NCI-H2081 treated with DMSO at 0.1 percent for 48 hours (cell line): ENCODE measurements at places on chromosomes 5 and 9.

- DNase-seq, result no peak
Observed at GRCh38 chr9:93244101-93244500, 60.2 kb downstream of the WNK2 start.

- no peak for DNase-seq
Observed at GRCh38 chr5:125042261-125042890, 295.9 kb upstream of the ZNF608 start.

- no peak for DNase-seq
Observed at GRCh38 chr5:74070766-74071165, 444.8 kb downstream of the ARHGEF28 start.

DNA sequence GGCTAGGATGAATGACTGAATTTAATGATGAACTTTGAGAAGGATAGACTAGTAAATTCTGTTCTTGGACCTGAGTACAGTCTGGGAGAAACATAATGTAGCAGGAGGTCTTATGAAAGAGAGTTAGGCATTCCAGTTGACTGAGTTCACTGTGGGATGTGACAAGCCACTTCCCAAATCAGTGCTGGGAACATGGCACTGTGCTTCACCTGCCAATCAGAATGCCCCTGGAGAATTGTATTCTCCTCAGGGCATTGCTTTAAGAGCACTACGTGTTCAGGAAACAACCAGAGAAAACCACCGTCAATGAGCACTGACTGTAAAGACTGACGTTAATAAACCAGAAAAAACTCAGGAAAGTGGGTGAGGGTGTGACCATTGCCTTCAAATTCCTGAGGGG lies 1.2 kb downstream of the CCDC107 start:
- no peak for DNase-seq

DNA sequence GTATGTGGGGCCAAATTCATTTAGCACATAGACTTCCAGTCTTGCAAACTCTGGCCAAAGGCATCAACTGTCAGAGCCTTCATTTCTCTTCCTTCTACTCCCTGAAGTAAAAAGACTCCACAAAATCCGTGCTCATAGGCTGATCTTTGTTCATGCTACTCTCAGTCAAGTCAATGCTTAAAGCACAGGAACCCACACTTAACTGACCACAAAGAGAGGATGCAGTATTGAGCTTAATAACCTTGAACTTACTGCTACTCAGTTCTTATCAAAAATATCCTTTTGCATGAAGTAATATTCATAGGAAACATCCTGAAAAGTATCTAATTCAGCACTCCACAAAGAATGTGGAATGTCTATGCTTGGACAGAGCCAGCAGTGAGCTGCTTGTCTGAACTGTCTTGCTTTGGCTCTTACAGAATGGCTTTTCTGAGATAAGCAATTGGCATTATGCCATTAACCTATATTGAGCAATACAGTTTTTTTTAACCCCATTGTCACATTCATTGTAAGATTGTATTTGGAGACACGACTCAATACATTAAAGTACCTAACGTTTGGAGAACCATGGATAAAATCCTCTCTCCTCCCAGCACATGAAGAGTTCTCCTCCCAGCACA lies 21.7 kb downstream of the LPAR1 start:
- no peak for DNase-seq

GRCh38 chr9:128607642-128608350 lies 48.9 kb downstream of the DYNC2I2 start:
- peak; percentile 70 for DNase-seq

GRCh38 chr5:15183520-15183919 lies 311.9 kb upstream of the ANKH start:
- DNase-seq, result no peak

- no peak for DNase-seq
Observed at GRCh38 chr5:165914456-165914855, 2377.0 kb upstream of the WWC1 start.

DNA sequence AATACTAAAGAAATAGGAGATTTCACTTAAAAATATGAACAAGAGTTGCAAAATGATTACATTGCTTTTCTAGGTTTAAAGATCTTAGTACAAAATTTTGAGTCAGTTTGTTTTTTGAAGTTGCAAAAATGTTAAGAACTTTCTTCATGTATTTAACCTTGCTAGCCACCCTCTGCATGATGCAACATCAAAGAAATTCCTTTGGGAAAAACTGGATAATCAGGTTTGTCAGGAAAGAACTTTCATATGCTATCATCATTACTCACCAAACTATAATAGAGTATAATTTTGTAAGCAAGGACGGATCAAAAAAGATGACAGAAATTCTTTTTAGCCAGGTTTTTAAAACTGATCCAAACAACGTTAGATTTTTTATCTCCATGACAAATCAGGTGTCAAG lies 116.9 kb upstream of the MRPS30 start:
- no peak for DNase-seq

DNA sequence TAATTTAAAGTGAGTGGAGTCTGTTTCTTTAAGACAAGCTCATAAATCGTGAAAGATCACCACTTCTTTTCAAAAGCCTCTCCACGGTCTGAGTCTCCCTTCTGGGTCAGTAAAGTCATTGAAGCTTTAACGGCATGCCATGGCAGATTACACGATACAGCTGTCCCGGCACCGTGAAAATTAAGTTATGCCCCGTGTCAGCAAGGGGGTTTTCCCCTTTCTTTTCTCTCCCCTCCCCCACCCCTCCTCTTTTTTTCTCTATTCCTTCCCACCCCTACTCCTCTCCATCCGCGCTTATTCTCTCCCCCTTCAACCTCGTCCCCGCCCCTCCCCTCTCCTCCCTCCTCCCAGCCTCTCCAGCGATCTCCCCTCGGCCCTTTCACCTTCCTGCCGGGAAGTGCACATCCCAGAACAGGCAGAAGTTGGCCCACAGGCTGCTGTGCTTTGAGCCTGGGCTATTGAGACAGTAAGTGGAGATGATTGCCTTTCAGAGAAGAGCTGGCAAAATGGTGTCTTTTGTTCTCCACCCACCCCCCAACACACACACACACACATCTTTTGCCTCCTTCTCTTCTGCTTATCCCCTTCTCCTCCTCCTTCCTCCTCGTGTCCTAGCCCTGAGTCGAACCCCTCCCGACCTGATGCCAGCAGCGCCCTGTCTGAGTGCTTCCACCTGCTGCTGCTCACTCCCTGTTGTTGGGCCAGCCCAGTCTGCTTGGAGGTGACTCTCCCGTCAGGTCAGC lies 44.1 kb downstream of the GAS1 start:
- DNase-seq, result no peak

GRCh38 chr5:119742311-119742710 lies 113.0 kb downstream of the FAM170A start:
- no peak for DNase-seq

GRCh38 chr5:74016373-74016772 lies 390.4 kb downstream of the ARHGEF28 start:
- no peak for DNase-seq

DNA sequence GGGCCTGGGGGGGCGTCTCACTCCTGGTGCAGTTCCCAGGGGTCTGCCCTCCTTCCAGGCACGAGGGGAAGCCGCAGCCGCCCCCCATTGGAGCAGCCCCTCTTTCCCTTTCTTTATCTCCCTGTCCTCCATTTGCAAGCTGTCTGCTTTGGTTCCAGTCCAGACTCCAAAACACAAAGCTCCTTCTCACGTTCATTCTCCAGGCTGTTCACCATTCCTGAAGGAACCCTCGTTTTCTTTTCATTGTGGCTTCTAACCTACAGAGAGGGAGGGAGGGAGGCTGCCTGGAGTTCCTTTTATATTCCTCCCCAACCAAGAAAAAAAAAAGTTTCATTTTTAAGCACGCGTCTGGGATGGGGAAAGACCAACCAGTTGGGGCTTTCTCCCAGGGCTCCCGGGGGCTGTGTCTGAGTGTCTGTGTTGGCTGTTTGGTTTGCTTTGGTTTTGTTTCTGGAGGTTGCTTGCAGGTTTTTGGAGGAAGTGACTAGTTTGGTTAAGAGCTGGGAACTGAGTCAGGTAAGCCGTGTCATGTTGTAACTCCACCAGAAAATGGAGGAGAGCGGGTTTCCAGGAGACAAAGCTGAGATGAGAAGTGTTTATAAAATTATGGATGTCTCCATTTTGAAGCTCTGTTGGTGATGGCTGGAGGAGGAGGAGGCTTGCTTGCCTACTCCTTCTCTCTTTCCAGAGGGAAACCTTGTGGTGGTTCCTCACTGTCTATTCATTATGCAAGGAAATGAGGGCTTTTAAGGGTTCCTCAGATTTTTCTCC lies 1.6 kb downstream of the ZNF462 start:
- no peak for DNase-seq

- DNase-seq, result no peak
Observed at GRCh38 chr5:103389846-103390245, 131.3 kb downstream of the MACIR start.

GRCh38 chr9:9924376-9924775 lies 688.4 kb downstream of the PTPRD start:
- DNase-seq, result no peak

DNA sequence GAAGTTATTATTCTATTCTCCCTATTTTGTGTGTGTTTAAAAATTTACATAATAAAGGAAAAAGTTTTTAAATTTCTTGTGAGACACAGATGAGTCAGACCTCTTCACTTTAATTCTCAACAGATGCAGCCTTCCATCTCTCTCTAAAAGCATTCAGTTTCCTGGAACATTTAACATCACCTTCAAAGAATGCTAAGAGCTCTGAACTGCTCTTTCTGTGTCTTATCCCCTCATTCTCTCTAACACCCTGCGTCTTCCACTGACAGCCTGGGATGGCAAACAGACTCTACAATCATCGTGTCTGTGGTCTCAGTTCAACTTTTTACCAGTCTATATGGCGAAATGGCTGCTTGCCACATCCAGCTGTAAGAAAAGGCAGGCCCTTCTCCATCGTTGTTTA lies 173.0 kb downstream of the HINT1 start:
- DNase-seq, result no peak

- no peak for DNase-seq
Observed at GRCh38 chr9:80059979-80060378, 488.2 kb downstream of the TLE4 start.

DNA sequence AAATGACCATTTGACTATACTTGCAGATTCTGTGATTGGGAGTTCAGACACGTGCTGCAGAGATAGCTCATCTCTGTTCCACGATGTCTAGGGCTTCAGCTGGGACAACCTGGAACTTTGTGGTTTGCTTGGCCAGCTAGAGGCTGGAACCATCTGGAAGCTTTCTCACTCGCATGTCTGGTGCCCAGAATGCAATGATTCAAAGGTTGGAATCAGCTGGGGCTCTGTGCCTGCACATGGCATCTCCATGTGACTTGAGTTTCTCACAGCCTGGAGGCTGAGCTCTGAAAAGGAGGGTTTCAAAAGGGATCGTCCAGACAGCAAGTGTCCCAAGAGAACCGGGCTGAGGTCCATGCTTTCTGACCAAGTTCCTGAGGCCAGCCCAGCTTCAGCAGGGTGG lies 465.2 kb downstream of the GADD45G start:
- DNase-seq, result no peak

- no peak for DNase-seq
Observed at GRCh38 chr9:68780720-68781119, 75.7 kb downstream of the PIP5K1B start.

DNA sequence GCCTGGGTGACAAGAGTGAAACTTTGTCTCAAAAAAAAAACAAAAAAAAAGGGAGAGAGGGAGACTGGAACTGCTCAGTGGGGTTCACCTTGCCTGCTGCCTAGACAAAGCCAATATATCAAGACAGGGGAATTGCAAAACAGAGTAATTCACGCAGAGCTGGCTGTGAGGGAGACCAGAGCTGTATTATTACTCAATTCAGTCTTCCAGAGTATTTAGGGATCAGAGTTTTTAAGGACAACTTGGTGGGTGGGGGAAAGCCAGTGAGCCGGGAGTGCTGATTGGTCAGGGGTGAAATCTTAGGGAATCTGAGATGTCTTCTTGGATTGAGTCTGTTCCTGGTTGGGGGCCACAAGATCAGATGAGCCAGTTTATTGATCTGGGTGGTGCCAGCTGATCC lies 25.6 kb upstream of the SPIN1 start:
- DNase-seq, result no peak

DNA sequence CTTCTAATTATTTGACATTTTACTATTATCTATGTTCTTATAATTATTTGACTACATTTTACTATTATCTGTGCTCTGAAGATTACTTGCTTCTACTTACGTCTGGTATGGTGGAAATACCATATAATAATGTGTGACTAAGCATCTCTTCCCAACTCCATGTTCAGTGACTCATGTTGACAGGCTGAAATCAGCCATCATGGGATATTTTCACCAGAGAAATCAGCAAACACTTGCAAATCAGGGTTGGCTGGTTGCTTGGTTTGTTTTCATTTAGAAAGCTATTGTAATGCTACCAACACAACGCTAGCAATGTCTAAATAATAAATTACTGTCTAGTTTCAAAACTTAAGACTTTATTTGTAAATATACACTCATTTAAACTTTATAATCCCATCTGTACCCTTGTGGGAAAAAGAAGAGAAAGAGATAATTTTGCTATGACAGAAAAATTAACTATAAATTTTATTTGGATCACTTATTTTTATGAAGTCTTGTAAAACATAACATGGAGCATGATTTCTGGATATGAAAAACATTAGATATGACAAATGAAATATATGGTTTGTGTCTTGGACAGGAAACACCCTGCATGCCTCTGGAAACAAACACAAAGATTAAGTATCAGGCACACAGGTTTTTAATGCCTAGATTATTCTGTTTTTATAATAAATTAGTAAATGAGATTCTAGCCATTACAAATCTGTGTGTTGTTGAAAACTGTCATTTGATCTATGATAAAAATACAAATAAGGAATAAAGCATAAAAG lies 337.6 kb downstream of the BNC2 start:
- no peak for DNase-seq

- no peak for DNase-seq
Observed at GRCh38 chr5:90557871-90558270, 726 bp upstream of the ADGRV1 start.

DNA sequence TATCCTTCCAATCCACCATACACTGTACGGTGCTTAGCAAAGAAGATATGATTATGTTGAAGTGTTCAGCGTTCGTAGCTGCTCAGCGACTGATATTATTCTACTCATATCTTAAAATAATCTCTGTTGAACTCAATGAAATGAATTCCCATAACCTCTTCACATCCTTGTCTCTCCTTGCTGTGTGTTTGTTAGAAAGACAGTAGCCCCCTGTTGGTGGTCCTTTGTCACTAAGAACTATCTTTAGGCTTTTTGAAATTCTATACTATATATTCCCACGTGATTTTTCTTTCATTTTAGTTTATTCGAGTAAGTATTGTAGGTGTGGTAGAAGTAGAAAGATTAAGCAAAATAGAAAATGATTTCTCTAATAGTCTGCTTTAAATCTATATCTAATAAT lies 762.8 kb upstream of the WWC1 start:
- DNase-seq, result no peak

DNA sequence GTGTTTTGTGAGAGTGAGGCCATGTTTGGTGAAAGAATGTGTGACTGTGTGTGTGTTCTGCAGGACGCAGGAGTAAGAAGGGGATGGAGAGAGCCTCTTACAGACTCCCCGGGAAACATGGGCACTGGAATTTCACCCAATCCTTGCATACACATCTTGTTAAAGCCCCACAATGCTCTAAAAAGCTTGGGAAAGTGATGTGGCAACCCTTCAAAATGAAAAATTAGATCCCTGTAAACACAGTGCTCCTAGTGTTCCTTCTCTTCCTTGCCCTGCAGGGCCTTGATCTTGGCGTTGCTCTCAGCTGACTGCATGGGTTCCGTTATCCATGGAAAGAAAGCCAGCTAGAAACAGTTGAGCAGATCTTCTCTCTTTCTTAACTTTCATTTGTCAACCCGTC lies 701.7 kb downstream of the SEMA5A start:
- no peak for DNase-seq
